ENCODE measurements at places on chromosomes 5 and 9. TPM values are rescaled to one million over a fixed set of nuclear protein-coding genes. Genes with fewer than 3 reads are reported as not detected.

GRCh38 chr5:64800926-64801325 lies 32.2 kb downstream of the CWC27 start:
- no peak overlapping the region for H3K4me3 ChIP-seq
- H3K27me3 ChIP-seq, result no peaks in the 10 kb centered on the region
- H3K4me1 ChIP-seq, result no peaks in the 10 kb centered on the region

DNA sequence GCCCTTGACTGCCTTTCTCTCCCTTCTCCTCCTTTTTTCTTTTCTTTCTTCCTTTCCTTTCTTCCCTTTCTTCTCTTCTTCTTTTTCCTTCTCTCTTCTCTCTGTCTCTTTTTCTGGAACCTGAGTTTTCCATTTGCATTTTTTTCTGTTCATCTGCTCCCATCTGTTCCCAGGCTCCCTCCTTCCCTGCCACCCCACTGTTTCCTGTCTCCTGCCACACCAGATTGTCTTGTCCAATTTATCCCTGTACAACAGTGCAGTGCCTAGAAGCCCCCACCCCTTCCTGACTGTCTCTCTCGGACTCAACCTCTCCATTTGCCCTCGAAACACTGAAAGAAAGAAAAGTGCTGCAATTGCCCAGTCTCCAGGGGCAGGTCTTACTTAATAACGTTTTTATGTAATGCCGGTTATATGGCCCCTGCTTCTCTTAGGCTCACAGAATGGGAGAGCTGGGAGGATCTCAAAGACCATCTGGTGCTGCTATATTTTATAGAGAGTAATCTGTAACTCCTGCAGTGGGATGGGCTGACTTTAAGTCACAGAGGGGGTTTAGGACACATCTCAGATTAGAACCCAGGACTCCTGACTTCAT lies 101.4 kb downstream of the RALGPS1 start:
- no peak overlapping the region for H3K27ac ChIP-seq
- H3K4me3 ChIP-seq, result no peak overlapping the region
- H3K36me3 ChIP-seq, result no peaks in the 10 kb centered on the region
- no peaks in the 10 kb centered on the region for H3K4me1 ChIP-seq

GRCh38 chr5:56735849-56736641 lies 79.3 kb upstream of the MAP3K1 start:
- H3K4me1 ChIP-seq, result no peaks in the 10 kb centered on the region
- no peaks in the 10 kb centered on the region for H3K27me3 ChIP-seq
- no peak for DNase-seq

- DNase-seq, result no peak
- H3K4me1 ChIP-seq, result peaks cover 5% of the 10 kb centered on the region
- peak overlapping the region; percentile 96 for H3K4me3 ChIP-seq
- no peaks in the 10 kb centered on the region for H3K36me3 ChIP-seq
Observed at GRCh38 chr5:136133922-136134379, 1.3 kb downstream of the SMAD5 start.

The TRAF1 gene
- 43.3 TPM for polyA plus RNA-seq

DNA sequence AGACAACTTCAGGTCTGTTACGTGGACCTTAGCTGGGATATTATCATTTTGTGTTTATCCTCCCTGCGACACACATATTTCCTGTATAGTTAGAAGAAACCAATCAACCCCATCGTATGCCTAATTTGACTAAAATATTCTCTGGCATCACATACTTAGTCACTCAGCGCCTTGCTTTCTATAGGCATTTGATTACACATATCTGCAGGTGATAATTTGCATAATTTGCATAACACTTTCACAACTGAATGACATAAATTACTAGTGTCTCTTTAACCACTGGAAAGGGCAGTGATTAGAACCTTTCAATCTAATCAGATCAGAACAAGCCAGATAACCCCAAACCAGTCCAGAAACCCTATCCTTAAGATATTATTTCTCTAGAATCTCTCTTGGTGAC lies 390.2 kb downstream of the TLR4 start:
- H3K27me3 ChIP-seq, result no peaks in the 10 kb centered on the region
- H3K4me1 ChIP-seq, result no peaks in the 10 kb centered on the region
- no peak overlapping the region for H3K4me3 ChIP-seq
- no peak overlapping the region for H3K27ac ChIP-seq

DNA sequence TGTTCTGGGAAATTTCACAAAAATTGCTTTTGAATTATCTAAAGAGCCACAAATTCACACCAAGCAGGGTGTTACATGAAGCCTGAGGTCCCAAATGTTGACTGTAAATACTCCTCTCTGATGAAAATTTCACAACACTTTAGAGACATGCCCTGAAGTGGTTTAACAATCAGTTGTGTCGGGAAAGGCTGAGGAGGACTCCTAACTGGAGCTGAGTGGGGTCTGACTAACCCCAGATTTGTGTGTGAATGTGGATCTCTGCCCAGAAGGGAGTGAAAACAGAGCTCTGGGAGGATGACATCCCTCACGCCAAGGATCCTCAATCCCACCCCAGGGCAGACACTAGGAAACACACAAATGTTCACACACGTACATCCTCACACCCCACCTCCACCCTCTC lies 31.1 kb upstream of the GRXCR2 start:
- H3K27ac ChIP-seq, result no peak overlapping the region
- no peaks in the 10 kb centered on the region for H3K4me1 ChIP-seq
- H3K36me3 ChIP-seq, result no peaks in the 10 kb centered on the region
- DNase-seq, result no peak
- H3K4me3 ChIP-seq, result no peak overlapping the region

The DNAH5 gene
- polyA plus RNA-seq, result not detected

- no peaks in the 10 kb centered on the region for H3K36me3 ChIP-seq
- H3K27ac ChIP-seq, result no peak overlapping the region
- H3K4me1 ChIP-seq, result no peaks in the 10 kb centered on the region
- peaks cover 2% of the 10 kb centered on the region for H3K27me3 ChIP-seq
- no peak overlapping the region for H3K4me3 ChIP-seq
Observed at GRCh38 chr5:133606835-133607234, 5.5 kb downstream of the FSTL4 start.

- DNase-seq, result no peak
- no peak overlapping the region for H3K4me3 ChIP-seq
- peak overlapping the region; percentile 94 for H3K27ac ChIP-seq
- H3K36me3 ChIP-seq, result peaks cover 1% of the 10 kb centered on the region
- no peaks in the 10 kb centered on the region for H3K27me3 ChIP-seq
Observed at GRCh38 chr9:699396-699795, 142.1 kb upstream of the DMRT1 start.

The SPATA31C1 gene
- not detected for polyA plus RNA-seq

DNA sequence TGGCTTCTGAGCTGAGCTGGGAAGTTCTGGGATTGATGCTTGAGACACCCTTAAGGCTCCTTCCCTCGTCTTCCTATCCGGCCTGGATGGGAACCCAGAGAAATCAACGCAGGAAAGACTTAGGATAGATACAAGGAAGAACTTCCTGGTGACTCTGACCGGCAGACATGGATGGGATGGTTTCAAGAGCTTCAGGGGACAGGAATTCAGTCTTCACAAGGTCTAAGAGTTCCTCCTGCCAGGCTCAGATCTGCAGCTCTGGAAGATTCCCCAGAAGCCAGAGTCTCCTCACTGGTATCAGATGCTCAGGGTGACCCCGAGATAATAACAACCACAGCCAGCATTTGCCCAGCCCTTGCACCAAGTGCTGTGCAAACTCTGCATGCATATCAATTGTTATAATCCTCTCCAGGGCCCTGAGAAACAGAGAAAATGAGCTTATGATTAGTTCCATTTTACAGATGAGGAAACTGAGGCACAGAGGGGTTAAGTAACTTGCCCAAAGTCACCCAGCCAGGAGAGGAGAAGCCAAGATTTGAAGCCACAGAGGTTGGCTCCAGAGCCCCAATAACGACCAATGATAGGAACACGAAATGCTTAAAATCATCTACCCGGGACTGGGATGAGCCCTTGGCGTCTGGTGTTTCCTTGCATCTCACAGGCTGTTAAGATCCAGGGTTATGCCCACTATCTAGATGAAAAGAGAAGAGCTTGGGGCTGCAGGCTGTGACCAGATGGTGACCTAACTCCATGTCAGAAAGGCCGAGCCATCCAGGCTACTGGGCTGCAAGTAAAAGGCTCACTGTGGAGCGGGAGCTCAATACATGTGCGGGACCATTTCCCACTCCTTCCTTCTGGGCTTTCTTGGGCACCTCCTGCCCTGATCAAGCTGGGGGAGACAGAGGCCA lies 119.8 kb downstream of the C9orf50 start:
- H3K36me3 ChIP-seq, result no peaks in the 10 kb centered on the region
- no peaks in the 10 kb centered on the region for H3K4me1 ChIP-seq
- no peak for DNase-seq
- no peaks in the 10 kb centered on the region for H3K27me3 ChIP-seq
- no peak overlapping the region for H3K4me3 ChIP-seq

- no peaks in the 10 kb centered on the region for H3K27me3 ChIP-seq
- peaks cover 19% of the 10 kb centered on the region for H3K4me1 ChIP-seq
- no peaks in the 10 kb centered on the region for H3K36me3 ChIP-seq
- no peak overlapping the region for H3K4me3 ChIP-seq
- no peak for DNase-seq
- H3K27ac ChIP-seq, result no peak overlapping the region
Observed at GRCh38 chr5:34690301-34690700, 34.2 kb downstream of the RAI14 start.

The PTGS1 gene
- polyA plus RNA-seq, result 3.1 TPM

The FGF1 gene
- 19.8 TPM for polyA plus RNA-seq

DNA sequence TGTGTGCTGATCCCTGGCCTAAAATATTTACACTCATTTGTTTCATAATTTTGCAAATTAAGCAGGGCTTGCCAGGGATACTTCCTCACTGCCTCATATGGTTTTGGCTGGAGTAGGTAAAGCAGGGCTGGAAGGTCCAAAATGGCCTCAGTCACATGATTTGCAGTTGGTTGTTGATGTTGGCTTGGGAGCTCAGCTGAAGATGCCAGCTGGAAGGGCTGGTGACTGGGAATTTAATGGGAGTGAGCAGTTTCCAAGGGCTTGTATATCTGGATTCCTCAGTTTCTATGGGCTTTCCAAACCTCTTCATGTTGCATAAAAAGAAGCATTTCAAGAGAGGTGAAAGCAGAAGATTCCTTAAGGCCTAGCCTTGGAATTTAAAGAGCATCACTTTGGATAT lies 729.3 kb downstream of the CDH18 start:
- no peaks in the 10 kb centered on the region for H3K36me3 ChIP-seq
- no peak overlapping the region for H3K4me3 ChIP-seq
- no peak overlapping the region for H3K27ac ChIP-seq
- DNase-seq, result peak; percentile 43
- peaks cover 2% of the 10 kb centered on the region for H3K4me1 ChIP-seq
- H3K27me3 ChIP-seq, result no peaks in the 10 kb centered on the region

- H3K4me3 ChIP-seq, result no peak overlapping the region
- no peak overlapping the region for H3K27ac ChIP-seq
- no peaks in the 10 kb centered on the region for H3K36me3 ChIP-seq
Observed at GRCh38 chr9:133861692-133862091, 123.5 kb upstream of the SARDH start.

GRCh38 chr5:167945542-167946384 lies 345.7 kb upstream of the WWC1 start:
- peaks cover 3% of the 10 kb centered on the region for H3K4me1 ChIP-seq
- no peaks in the 10 kb centered on the region for H3K36me3 ChIP-seq
- DNase-seq, result peak; percentile 50
- H3K27ac ChIP-seq, result peak overlapping the region; percentile 96
- no peaks in the 10 kb centered on the region for H3K27me3 ChIP-seq
- no peak overlapping the region for H3K4me3 ChIP-seq

The TMC1 gene
- not detected for polyA plus RNA-seq

- no peaks in the 10 kb centered on the region for H3K27me3 ChIP-seq
- no peaks in the 10 kb centered on the region for H3K36me3 ChIP-seq
- H3K4me1 ChIP-seq, result peaks cover 3% of the 10 kb centered on the region
- DNase-seq, result no peak
- H3K27ac ChIP-seq, result no peak overlapping the region
- H3K4me3 ChIP-seq, result no peak overlapping the region
Observed at GRCh38 chr9:121667214-121667613, 15.8 kb downstream of the DAB2IP start.

The OR1Q1 gene
- polyA plus RNA-seq, result not detected

DNA sequence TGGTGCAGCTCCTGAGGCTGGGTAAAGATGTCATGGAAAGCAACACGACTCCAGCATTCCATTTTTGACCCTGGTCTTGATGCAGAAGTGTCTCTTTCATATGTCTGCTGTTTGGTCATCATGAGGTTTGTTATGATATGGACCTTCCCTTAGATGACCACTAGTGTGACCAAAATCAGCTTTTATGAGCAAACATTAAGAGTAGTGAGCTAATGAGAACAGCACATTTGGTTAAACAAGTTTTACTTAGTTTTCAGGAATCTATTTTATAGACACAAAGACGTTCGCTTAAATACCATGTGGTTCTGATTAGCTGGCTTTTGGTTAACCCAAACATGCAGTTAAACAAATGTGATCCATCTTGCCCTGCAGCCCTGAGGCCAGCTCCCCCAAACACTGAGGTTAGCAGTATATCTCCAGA lies 56.7 kb upstream of the ACTBL2 start:
- no peaks in the 10 kb centered on the region for H3K36me3 ChIP-seq
- H3K4me1 ChIP-seq, result no peaks in the 10 kb centered on the region
- H3K4me3 ChIP-seq, result no peak overlapping the region
- H3K27ac ChIP-seq, result no peak overlapping the region

- no peak overlapping the region for H3K4me3 ChIP-seq
- DNase-seq, result no peak
- H3K4me1 ChIP-seq, result no peaks in the 10 kb centered on the region
- no peaks in the 10 kb centered on the region for H3K27me3 ChIP-seq
- H3K36me3 ChIP-seq, result no peaks in the 10 kb centered on the region
Observed at GRCh38 chr5:82107267-82107666, 135.4 kb downstream of the ATG10 start.

DNA sequence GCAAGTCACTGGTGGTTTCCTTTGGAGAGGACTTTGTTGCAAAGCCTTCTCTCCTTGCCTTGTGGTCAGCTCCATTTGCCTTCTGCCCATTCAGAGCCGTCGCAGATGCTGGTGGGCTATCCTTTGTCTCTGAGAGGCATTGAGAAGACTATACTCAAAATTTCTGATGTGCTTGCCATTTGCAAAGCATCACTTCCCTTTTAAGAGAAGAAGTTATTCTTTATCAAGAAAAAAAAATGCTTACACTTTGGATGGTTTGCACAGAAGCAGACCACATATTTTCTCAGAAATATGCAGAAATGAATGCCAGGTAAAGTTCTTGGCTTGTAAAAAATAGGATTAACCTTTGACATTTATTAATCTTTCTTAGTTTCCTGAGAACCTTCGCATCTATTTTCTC lies 195.8 kb upstream of the KLF4 start:
- DNase-seq, result no peak
- no peaks in the 10 kb centered on the region for H3K27me3 ChIP-seq
- no peak overlapping the region for H3K4me3 ChIP-seq
- no peaks in the 10 kb centered on the region for H3K36me3 ChIP-seq
- no peaks in the 10 kb centered on the region for H3K4me1 ChIP-seq
